Kidney (tissue), 22 donors: ENCODE measurements at places on chromosomes 5 and 9. TPM values are rescaled to one million over a fixed set of nuclear protein-coding genes. Genes with fewer than 3 reads are reported as not detected.

DNA sequence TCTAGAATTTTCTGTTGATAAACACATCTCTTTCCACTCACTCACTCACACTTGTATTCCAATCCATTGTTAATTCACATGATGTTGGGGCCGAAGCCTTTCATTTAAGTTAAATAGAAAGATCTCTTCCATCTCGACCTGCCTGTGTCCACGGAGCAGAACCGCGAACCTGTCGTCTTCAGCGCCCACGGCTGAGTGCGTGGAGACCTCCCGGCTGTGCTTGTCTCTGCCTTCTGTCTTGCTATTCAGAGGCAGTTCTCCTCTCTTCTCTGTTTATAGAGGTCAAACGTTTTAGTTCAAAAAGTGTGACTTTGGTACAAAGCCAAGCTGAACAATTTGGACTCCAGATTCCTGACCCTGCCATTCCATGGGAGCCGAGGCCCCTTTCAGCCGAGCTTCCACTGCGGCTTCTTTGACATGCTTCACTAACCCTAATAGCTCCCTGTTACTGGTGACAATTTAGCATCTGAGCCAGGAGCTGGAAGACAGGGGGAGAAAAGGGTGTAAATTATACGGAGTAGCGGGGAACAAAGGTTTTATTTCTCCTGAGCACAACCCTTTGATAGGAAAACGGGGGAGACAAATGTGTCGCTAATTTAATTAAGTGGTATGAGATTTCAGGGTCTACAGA lies 314.4 kb upstream of the IRX4 start:
- DNase-seq, result peak; percentile 67
- no peak overlapping the region for H3K27ac ChIP-seq
- no peak overlapping the region for H3K4me3 ChIP-seq
- H3K4me1 ChIP-seq, result no peaks in the 10 kb centered on the region

The SPATA31C1 gene
- not detected for total RNA-seq

The LCN2 gene
- 198 TPM for total RNA-seq

The SPATA31D4 gene
- total RNA-seq, result not detected

DNA sequence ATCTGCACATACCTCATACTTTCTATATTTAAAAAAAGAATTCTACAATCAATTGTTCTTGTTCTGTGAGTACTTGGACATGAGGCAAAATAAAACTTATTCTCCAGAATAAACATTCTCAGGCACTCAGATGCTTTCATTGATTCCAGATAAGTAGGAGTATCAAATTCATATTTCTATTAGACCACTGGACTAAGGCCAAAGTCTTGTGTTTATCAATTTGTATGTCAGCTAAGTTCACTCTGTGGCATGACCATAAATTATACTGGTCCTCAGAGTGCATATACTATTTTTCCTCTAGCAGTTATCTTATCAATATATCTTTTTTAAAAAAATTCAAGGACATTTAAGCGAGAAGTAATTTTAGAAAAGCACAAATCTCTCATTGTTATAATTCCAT lies 28.2 kb downstream of the CDH10 start:
- H3K36me3 ChIP-seq, result no peaks in the 10 kb centered on the region
- no peak overlapping the region for H3K4me3 ChIP-seq
- no peak overlapping the region for H3K27ac ChIP-seq
- no peaks in the 10 kb centered on the region for H3K4me1 ChIP-seq

DNA sequence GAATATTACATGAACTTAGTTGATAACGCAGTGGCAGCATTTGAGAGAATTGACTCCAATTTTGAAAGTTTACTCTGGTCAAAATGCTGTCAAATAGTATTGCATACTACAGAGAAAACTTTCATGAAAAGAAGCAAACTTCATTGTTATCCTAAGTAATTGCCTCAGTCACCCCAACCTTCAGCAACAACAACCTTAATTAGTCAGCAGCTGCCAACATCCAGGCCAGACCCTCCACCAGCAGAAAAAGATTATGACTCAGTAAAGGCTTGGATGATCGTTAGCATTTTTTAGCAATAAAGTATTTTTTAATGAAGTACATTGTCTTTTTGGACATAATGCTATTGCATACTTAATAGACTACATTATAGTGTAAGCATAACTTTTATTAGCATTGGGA lies 40.8 kb upstream of the SPDL1 start:
- H3K27ac ChIP-seq, result no peak overlapping the region
- H3K4me3 ChIP-seq, result no peak overlapping the region
- no peaks in the 10 kb centered on the region for H3K27me3 ChIP-seq
- no peak for DNase-seq
- no peaks in the 10 kb centered on the region for H3K36me3 ChIP-seq

DNA sequence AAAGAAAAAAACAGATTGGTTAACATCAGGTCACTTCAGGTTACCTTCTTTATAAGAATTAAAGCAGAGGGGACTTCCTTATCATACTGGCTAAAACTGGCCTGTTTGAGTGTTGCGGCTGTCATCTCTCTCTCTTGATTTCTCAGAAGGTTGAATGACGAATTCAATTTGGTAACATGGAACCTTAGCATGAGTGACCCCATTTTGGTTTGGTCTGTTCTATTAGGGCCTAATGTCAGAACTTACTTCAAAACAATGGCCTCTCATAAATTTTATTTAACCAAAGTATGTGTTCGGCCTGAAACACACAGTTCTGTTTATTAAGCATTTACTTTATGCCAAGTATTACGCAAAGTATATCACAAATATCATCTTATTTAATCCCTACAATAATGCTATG lies 147.5 kb downstream of the CAAP1 start:
- no peaks in the 10 kb centered on the region for H3K27me3 ChIP-seq
- no peak overlapping the region for H3K4me3 ChIP-seq
- H3K4me1 ChIP-seq, result no peaks in the 10 kb centered on the region
- H3K36me3 ChIP-seq, result no peaks in the 10 kb centered on the region

DNA sequence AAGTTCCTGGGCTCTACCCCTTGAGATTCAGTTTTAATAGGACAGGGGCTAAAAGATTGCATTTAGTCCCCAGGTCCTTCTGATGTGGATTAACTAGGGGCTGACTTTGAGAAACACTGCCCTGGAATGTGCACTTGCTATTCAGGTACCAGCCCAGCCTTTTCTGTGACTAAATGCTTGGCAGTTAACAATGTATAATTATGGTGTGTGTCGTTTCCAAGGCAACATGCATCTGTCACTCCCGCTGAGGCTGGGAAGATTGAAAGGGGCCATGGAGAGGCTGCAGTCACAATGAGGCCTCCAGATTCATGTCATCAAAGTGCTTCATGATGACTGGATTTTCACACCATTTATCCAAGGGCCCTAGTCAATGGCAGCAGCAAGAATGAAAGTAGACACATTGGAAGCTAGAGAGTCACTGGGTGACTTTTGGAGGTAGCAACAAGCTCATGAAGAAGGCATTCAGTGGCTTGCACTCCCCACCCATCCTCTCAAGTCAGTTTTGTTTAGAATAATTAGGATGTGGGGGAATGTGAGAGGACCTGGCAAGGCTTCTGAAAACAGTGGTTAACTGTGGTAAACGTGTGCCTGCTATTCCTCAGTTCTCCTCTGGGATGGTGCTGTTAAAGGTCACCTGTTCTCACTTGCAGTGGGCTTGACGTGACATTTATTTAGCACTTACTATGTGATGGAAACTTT lies 28.3 kb downstream of the RAI14 start:
- peaks cover 21% of the 10 kb centered on the region for H3K4me1 ChIP-seq
- H3K27ac ChIP-seq, result peak overlapping the region; percentile 53

DNA sequence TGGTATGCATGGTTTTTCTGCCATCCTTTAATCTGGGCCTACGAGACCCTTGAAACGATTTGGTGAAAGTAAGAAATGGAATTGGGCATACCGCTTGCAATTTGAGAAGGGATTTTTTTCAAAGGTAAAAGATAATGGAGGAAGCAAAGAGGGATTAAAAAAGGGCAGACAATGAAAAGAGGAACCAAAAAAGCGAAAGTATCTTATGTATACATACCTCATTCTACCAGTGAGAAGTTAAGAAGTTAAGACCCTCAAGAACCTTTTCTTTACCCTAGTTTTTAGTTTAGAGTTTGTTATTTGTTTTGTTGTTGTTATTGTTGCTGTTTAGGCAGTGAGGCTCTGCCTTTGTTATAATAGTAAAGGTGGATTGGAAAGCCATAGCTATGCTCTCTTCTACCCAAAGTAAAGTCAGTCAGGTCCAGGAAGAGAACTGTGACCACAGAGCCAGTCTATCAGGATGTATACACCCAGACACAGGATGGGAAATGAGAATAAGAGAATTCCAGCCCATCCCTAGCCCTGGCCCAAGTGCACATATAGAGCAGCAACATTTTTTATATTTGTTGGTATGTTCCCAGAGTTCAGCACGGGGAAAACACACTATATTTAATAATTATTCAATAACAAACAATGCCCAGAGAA lies 166.6 kb downstream of the RFX3 start:
- H3K27me3 ChIP-seq, result no peaks in the 10 kb centered on the region
- H3K36me3 ChIP-seq, result no peaks in the 10 kb centered on the region
- no peak overlapping the region for H3K27ac ChIP-seq
- no peak for DNase-seq

DNA sequence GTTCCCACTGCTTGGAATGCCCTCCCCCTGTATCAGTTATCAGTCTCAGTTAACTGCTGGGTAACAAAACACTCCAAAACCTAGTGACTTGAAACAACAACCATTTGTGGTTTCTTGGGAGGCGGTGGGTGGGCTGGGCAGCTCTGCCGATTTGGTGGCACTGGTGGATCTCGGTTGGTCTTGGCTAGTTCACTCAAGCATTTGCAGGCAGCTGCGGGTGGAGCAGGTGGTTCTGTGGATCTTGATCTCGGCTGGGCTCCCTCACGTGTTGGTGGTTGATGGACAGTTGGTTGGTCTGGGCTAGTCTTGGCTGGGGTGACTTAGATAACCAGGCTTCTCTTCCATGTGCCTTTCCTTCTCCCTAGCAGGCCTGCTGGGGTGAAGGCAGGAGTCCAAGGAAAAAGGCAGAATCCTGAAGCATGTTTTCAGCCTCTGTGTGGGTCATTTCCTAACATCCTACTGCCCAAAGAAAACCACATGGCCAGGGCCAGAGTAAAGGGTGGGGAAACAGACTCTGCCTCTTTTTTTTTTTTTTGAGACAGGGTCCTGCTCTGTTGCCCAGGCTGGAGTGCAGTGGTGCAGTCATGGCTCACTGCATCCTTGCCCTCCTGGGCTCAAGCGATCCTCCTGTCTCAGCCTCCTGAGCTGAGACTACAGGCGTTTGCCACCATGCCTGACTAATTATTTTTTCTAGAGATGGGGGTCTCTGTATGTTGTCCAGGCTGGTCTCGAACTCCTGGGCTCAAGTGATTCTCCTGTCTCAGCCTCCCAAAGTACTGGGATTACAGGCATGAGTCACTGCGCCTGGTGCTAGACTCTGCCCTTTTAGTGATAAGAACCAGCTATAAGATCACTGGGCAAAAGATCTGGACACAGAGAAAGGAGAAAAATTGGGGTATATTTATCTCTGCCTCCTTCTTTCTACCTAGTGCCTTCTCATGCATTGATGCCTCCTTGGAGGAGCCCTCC lies 183.7 kb downstream of the RGS3 start:
- DNase-seq, result no peak
- H3K27me3 ChIP-seq, result no peaks in the 10 kb centered on the region
- H3K36me3 ChIP-seq, result no peaks in the 10 kb centered on the region
- H3K4me1 ChIP-seq, result peaks cover 8% of the 10 kb centered on the region
- no peak overlapping the region for H3K4me3 ChIP-seq
- no peak overlapping the region for H3K27ac ChIP-seq

GRCh38 chr5:107997338-107997980 lies 326.7 kb upstream of the EFNA5 start:
- no peak overlapping the region for H3K4me3 ChIP-seq
- H3K36me3 ChIP-seq, result no peaks in the 10 kb centered on the region
- H3K27me3 ChIP-seq, result no peaks in the 10 kb centered on the region
- no peak for DNase-seq
- H3K4me1 ChIP-seq, result no peaks in the 10 kb centered on the region

- H3K27me3 ChIP-seq, result no peaks in the 10 kb centered on the region
- no peaks in the 10 kb centered on the region for H3K36me3 ChIP-seq
- H3K4me1 ChIP-seq, result no peaks in the 10 kb centered on the region
- H3K27ac ChIP-seq, result no peak overlapping the region
- no peak for DNase-seq
- no peak overlapping the region for H3K4me3 ChIP-seq
Measured at GRCh38 chr9:82132024-82132423, 143.5 kb downstream of the SPATA31D1 start.

The SLC23A1 gene
- total RNA-seq, result 3.5 TPM

The SLC34A3 gene
- total RNA-seq, result 0.13 TPM

- H3K4me1 ChIP-seq, result no peaks in the 10 kb centered on the region
- DNase-seq, result no peak
- no peak overlapping the region for H3K27ac ChIP-seq
- no peaks in the 10 kb centered on the region for H3K36me3 ChIP-seq
- H3K4me3 ChIP-seq, result no peak overlapping the region
Measured at GRCh38 chr5:14039063-14039462, 94.6 kb upstream of the DNAH5 start.
